ENCODE measurements at places on chromosomes 4 and X. TPM values are rescaled to one million over a fixed set of nuclear protein-coding genes. Genes with fewer than 3 reads are reported as not detected.

Gene LUZP4
- total RNA-seq, result not detected

GRCh38 chr4:2598511-2599303 is 62.3 kb downstream of the FAM193A start:
- no peak for DNase-seq

- DNase-seq, result no peak
These were observed 22.4 kb downstream of the CLDN22 start for GRCh38 chr4:183297675-183298074.

- no peak for DNase-seq
These were observed 52.2 kb upstream of the HGFAC start for GRCh38 chr4:3389233-3390215.

Gene EPHA5
- 2.3 TPM for total RNA-seq

DNA sequence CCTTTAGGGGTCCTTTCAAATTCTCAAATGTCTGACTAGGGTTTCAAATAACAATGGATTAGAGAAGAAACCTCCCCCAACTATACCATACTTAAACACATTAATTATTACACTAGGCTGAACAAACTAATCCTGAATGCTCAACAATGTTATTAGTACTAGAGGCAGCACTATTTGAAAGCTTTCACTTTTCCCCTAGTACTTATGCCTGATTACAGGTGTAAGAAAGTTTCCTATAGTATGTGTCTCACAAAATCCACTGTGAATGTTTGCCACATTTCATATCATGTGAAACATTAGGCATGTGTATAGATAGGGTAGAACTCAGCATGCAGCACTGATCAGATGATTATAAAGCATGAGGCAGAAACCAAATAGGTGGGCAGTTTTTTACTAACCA is 336.2 kb downstream of the ZNF674 start:
- no peak for DNase-seq

Gene SLC4A4
- total RNA-seq, result 1.8 TPM

GRCh38 chrX:136325377-136325776 is 24.6 kb downstream of the ADGRG4 start:
- no peak for DNase-seq

GRCh38 chr4:57640391-57641100 is 530.4 kb upstream of the IGFBP7 start:
- no peak for DNase-seq

DNA sequence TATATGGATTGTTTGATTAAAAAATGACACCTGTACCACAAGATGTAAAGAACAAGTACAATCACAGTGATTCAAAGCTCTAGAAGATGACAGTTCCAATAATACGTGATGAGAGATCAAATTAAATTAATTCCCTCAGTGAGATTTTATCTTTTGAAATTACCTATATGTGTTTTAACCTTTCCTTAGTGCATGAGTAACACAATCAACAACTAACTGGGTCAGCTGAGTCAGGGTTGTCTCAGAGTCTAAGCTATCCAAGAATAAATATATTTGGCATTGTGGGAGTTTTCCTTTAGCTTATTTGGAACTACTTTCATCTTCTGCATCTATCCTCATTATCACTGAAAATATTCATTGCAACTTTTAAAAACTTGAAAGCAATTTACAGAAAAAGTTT is 162.8 kb downstream of the WDFY3 start:
- peak; percentile 43 for DNase-seq

- peak; percentile 45 for DNase-seq
These were observed 21.9 kb downstream of the ATP2B3 start for GRCh38 chrX:153539171-153539978.

GRCh38 chr4:66613591-66613990 is 931.7 kb downstream of the CENPC start:
- DNase-seq, result peak; percentile 13

DNA sequence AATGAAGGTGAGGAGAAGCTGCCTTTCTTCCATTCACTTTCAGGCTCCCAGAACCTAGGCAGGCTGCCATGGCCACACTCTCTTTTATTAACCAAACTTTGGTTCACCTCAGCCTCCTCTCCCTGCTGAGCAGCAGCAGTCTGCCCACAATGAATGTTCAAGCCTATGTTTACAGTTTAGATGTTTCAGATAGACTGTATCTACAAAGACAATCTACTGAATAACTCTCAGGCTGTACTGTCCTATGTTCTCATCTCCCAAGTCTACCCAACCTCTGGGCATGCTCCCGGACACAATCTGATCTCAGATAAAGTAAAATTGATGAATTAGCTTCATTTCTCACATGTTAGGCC is 59.2 kb upstream of the TMEM164 start:
- no peak for DNase-seq

Gene CDKL2
- 0.06 TPM for total RNA-seq

DNA sequence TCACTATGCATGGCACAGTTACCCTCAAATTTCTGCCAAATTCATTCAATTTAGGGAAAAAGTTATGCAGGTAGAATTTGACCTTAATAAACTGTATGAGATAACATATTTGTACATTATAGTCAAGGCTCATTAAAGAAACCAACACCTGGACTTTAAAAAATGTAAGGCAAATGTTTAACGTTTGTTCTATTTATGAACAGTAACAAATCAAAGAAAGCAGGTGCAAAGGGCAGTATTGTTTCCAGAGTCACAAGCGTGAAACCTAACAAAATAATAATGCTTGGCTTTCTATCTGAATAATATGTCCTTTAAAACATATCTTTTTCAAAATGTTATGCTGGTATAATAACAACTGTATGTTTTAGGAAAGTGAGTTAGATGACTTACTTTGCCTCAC is 41.2 kb downstream of the LIN54 start:
- DNase-seq, result no peak

DNA sequence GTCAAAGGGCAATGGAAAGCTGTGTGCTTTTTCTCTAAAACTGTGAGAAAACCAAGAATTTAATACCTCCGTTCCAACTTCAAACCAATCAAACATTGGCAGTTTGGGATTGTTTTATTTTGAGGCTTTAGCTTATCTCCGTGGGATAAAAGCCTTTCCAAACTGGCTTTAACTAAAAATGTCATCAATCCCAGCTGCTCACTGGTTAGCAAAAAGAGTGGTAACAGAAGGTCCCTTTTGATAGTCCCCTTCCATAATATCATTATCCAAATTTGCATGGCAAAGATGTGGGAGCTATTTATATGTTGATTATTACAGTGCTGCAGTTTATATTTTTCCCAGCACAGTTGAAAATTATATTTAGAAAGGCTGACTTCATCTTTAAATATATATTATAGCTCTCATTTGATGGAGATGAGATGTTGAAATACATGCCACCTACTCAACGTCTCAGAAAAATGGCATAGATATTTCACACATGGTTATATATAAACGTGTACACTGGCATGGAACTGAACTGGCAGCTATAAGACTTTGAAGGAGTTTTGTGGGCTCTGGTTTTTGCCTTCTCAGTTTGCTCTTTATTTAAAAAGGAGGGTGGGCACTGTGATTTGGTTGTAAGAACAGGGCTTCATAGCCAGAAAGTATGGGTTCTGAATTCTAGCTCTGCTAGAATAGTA is 707.1 kb upstream of the SLIT2 start:
- DNase-seq, result no peak

DNA sequence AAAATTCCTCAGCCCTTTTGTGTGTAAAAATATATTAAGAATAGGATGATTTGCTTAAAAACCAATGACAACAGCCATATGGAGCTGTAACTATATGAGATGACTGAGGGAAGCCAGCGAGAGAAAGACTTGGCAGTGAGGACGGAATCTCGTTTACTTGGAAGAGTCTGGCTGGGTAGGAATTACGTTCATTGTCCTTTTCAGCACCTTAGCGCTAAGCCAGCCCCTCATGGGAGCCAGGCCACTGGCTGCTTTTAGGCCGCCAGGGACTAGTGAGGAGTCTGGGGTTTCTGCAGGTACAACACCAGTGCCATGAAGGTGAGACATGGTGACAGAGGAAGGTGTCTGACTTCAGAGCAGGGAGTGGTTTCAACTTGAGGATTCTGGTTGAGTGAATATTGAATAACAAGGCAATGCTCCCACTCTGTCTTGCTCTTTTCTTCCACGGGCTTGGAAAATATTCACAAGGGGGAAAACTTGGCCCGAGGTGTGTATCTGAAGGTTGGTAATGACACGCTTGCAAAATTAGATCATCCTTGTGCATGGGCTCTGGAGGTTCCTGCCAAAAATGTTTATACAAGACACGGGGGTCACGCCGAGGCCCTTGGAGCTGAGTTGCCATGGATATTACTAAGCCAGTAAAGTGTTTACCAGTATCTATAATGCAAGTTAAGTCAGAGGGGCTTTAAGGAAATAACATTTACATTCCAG is 17.4 kb downstream of the KLF3 start:
- DNase-seq, result no peak

DNA sequence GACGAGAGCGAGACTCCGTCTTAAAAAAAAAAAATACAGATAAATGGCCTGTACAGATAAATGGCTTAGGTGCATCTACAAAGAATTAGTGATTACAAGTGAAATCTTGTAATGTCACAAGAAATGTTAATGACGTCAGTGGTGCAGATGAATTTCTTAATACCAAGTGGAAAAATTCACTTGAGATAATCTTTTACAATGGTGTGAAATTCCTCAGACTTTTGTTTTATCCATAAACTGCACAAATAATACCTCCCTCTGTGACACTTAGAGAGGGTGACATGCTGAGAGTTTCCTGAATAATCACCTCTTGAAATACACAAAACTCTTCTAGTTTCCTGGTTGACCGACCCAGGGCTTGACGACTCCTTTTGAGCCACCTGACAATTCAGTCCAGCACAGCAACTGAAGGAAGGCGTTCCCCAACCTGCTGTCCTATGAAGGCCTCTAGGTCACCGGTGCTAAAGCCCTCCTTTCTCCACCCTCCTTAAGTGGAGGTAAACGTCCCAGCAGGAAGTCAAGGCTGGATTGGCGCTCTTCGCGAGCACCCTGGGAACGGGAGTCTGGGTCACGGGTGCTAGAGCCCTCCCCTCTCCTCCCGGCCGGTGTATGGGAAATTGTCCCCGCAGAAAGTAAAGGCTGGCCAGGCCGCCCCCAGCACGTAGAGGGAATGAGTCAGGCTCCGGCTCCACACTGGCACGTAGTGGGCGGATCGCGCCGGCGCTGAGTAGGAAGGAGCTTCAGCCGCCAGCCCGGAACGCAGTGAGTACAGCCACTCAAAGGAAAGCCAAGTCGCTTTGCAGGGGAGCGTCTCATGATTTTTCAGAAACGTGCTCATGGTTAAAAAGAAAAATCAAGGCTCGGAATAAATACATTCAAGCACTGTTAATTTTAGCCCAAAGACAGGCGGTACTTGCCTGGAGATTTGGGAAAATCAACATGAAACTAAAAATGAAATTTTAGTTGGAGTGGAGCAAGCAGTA is at the start of gene TMEM144:
TMEM144 (plus strand) TSS at position 662 of the 983 bp plus-strand sequence. CDS start 2,182 bp downstream, outside the sequence.
- DNase-seq, result peak; percentile 88

- DNase-seq, result no peak
These were observed 3.5 kb downstream of the PNCK start for GRCh38 chrX:153669901-153670731.

Gene SLIT2
- 2.8 TPM for total RNA-seq

DNA sequence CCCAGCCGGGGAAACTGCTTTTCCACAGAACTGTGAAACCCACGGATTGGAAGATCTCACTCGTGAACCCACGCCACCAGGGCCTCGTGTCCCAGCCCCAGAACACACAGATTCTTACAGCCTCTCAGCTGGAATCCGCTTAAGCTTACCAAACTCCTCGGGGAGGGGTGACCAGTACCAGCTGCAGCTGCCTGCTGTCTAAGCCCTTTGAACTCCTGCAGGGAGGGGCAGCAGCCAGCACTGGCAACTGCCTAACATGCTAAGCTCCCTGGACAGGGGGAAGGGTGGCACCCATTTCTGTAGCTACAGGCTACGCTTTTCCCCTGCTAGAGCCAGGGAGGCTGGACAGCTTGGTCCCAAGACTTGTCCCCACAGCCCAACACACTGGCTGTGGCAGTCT is 38.4 kb downstream of the TBL1X start:
- peak; percentile 2 for DNase-seq
